HepG2 (cell line): ENCODE measurements at places on chromosomes 16 and 17.
A peak's percentile ranks its signal among the peaks of the same experiment; 100 is the strongest.

DNA sequence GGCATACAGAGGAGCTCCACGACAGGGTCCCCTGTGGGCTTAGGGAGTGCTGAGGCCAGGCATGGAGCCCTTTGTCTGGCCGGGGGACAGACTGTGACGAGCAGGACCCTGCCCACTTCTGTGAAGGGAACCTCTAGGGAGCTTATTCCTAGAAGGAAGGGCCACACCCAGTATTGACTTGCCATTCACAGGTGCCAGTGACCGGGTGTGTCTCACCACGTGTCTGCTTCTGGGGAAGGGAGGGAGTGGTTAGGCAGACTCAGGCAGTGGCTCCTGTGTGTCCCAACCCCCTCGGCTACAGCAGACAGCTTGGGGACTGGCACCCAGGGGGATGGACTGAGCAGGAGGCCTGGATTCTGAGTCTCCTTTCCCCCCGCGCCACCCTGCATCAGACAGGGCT is 57.2 kb downstream of the SOCS1 start:
- DNase-seq: no peak

GRCh38 chr16:54284319-54284930 is 2.2 kb downstream of the IRX3 start:
- no peak for DNase-seq

- no peak for DNase-seq
These were observed 277.5 kb upstream of the HSBP1 start for GRCh38 chr16:83530293-83530692.

- DNase-seq: no peak
These were observed 94.1 kb upstream of the SIAH1 start for GRCh38 chr16:48479329-48479728.

DNA sequence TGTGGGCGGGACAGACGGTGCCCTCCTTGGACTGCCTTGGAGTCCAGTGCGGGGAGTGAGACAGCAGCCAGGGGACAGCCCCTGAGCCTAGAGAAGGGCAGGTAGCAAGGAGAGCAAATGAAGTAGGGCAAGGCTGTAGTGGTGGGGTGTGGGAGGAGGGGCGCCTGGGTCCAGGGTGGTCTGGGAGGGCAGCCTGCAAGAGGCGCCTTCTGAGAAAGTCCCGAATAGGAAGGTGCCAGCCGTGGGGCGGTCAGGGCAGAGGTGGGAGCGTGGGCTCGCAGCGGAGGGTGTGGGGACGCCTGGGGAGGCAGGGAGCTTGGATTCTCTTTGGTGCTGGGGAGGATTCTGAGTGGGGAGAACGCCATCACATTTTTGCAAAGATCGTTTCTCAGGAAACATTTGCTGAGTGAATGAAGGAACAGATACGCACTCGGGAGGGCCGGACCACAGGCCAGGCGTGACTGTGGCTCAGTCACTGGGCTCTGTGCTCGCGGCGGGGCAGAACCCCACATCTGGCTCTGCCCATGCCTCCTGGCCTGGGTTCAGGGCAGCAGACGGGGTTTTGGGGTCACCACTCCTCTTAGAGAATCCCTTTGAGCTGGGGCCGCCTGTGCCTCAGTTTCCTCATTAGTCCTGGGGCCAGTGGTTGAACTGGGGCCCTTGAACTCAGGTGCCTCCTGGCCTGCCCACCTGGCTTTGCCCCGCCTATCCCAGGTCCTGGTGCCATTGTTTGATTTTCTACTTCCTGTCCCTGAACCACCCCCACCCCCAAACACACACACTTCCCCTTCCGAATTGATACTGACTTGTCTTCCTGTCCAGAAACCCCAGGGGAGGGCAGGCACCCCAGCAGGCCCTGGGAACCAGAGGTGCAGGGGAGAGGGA is 4.2 kb downstream of the SNN start:
- no peak for DNase-seq

GRCh38 chr17:78127239-78127887 is 1.2 kb downstream of the TMC6 start:
- DNase-seq: peak; percentile 93

DNA sequence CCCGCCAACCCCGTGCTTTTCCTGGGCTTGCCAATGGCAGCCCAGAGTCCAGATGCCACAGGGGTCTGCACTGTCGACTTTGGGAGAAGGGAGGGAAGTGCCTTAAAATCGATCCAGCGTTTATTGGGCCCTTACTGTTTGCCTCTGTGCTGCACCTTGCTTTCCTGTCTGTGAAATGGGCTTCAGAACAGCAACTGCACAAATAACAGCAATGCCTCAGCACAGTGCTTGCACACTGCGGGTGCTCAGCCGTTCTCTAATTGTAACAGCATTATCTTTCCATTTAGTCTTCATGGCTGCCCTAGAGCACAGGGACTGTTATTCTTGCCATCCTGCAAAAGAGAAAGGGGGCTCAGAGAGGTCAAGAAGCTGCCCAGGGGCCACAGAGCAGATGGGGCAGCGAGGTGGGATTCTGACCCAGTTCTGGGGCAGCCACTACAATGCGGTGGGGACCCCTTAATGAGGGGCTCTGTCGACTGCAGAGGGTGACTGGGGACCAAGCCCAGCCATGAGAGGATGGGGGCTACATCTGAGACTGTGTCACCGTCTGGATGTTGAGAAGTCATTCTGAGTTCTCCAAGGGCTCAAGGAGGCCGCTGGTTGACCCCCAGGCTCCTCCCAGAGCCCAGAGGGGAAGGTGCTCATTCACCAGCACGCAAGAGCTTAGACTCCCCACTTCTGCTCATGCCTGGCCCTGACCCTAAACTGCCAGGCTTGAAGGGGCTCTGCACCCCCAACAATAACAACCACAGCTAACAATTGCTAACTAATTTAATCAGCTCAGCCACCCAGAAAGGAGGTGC is 9.4 kb upstream of the FOXF1 start:
- no peak for DNase-seq

- DNase-seq: no peak
These were observed 24.5 kb downstream of the WNT9B start for GRCh38 chr17:46875849-46876352.

- no peak for DNase-seq
These were observed 81.3 kb downstream of the ELAC2 start for GRCh38 chr17:12936501-12936900.

GRCh38 chr17:78058001-78058400 is 70.6 kb downstream of the TMC6 start:
- no peak for DNase-seq

GRCh38 chr16:77199211-77199610 is at the start of gene SYCE1L:
Gene SYCE1L (plus strand): TSS chr16:77199408. CDS start chr16:77199452, 44 bp downstream.
- DNase-seq: no peak

GRCh38 chr16:79885320-79885719 is 284.8 kb upstream of the MAF start:
- DNase-seq: no peak

- no peak for DNase-seq
These were observed 5.5 kb downstream of the TBX2 start for GRCh38 chr17:61404913-61405685.

DNA sequence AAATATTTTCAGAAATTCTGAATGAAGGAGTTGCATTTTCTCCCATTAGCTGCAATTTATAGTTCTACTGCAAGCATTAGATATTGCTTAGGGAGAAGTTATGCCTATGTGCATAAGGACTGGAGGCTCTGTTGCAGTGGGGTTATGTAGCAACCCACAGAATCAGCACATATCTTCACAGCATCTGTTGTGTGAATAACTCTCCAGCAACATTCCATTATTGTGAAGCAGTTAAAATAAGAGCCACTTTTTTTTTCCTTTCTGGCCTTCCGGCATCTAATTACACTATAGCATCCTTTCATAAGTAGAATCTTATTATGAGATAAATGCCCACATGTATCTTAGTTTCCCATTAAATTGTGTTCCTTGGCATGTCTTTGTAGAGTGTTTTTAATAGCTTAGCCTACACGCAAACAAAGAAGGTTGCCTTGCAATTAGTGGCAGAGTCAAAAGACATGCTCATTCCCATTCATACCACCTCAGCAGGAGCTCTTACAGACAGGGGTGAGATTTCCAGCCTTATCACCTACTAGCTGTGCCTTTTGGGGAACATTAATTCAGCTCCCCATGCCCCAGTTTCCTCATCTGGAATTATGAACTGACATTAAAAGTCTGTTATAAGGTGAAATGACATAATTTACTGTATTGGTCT is 596.0 kb upstream of the GOT2 start:
- no peak for DNase-seq

DNA sequence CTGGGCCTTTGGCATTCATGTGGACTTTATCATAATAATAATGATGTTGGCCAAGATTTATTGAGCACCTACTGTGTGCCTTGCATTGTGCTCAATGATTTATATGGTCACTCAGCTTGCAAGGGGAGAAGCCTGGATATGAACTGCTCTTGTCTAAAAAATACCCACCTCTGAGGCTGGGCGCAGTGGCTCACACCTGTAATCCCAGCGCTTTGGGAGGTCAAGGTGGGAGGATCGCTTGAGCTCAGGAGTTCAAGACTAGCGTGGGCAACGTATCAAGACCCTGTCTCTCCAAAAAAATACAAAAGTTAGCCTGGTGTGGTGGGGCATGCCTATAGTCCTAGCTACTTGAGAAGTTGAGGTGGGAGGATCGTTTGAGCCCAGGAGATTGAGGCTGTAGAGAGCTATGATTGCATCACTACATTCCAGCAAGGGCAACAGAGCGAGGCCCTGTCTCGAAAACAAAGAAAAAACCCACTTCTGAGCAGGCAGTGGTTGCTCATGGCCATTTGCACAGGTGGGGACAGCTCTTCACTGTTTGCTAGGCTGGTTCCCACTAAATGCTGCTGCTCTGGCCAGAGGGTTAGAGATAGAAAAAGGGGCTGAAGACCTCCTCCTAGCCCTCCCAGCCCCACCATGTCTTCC is 4.3 kb upstream of the ADGRG1 start:
- DNase-seq: peak; percentile 87

GRCh38 chr17:39305978-39306377 is 80.2 kb upstream of the STAC2 start:
- DNase-seq: no peak

DNA sequence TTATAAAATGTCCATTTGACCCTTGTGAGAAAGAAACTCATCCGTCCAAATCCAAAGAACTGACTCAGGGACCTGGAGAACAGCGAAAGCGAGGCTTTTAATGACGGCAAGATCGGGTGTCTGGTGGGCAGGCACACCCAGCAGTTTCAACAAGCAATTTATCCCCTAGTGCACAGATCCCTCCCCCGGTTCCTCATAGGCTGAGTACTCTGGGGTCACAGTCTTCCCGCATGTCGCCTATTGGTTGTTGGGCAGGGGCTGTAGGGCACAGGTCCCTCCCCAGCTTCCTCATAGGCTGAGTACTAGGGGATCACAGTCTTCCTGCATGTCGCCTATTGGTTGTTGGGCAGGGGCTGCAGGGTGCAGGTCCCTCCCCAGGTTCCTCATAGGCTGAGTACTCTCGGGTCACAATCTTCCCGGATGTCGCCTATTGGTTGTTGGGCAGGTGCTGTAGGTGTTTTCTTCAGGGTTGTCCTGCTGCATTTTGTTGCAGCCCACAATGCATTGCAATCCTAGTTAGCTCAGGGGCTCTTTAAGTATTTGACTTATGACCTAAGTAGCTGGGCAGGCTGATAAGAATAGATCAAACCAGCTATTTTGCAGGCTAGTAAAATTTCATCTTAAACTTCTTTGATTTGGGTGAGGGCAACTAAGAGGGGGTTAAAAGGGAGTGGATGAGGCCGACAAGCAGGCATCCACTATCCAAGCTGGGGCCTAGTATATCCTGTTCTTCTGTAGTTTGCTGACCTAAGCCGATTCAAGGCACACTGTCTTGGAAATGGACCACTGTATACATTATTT is 3.6 kb upstream of the UTS2R start:
- peak; percentile 99 for DNase-seq

DNA sequence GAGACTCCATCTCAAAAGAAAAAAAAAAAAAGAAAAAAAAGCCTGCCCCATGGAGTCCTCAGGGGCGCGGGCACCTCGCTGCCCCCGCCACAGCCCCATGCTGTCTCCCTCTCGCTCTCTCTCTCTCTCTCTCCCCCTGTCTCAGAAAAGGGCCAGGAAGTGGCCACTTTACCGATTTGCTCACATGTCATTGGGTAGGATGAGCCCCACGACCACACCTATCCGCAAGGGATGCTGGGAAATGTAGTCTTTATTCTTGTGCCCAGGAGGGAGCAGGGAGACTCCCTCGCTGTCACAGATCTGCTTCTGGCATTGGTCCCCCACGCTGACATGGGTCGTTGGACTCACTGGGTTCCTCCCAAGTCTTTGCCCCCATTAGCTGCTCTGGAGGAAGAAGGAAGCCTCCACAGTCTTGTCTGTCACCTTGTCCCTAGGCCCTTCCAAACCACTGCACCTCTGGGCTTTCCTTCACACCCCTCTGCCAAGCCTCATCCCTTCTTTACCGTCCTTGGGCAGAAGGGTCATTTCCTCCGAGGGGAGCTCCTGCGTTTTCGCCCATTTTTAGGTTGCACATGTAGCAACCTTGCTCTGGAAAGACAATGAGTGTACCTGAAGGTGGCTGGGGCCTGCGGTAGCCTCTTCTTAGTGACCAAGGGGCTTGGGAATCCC is 6.9 kb upstream of the GJD3 start:
- peak; percentile 31 for DNase-seq

DNA sequence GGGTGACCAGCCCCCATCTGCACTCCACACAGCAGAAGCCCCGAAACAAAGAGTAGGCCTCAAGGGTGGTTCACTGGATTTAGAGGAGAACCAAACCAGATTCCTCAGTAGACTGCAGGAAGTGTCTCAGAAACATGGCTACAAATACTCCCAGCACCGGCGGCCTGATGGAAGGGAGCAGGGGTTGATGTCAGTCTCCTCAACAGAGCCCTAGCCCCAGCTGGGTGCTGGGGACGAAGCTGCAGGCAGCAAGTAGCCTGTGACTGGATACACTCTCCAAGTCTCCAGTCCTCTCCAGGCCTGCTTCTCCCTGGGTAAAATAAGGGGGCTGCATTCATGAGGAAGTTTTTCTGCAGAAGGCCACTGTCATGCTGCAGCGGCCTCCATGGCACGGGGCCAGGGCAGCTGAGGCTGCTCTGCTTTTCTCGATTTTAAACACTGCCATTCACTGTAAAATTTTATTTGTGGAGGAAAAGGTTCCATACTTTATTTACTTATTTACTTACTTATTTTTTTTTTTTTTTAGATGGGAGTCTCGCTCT is 36.7 kb upstream of the SREBF1 start:
- no peak for DNase-seq

GRCh38 chr17:82765371-82765770 is 13.5 kb downstream of the TBCD start:
- no peak for DNase-seq

DNA sequence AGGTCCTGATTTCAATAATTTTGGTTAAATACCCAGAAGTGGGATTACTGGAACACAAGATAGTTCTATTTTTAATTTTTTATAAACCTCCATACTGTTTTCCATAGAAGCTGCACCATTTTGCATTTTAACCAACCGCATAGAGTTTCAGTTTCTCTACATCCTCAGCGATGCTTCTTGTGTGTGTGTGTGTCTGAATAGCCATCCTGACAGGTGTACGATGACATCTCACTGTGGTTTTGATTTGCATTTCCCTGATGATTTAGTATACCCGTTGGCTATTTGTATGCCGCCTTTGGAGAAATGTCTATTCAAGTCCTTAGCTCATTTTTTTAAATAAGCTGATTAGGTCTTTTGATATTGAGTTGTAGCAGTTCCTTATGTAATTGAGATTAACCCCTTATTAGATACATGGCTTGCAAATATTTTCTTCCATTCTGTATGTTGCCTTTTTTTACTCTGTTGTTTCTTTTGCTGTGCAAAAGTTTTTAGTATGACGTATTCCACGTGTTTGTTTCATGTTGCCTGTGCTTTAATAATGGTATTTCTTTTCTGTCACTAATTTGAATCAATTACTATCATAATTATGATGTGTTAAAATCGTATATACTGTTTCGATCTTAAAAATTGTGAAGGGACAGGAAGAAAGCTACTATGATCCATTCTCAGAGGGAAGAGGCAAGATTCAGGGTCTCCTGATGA is 227.2 kb upstream of the MON1B start:
- DNase-seq: no peak

- no peak for DNase-seq
These were observed 1.5 kb upstream of the MARCHF10 start for GRCh38 chr17:62809656-62810055.
